Activated naive CD8-positive, alpha-beta T cell treated with anti-CD3 and anti-CD28 coated beads, Interleukin-2, amount 50 U/mL, for 24 hours (primary cell): ENCODE measurements at places on chromosomes 1 and 21.

DNA sequence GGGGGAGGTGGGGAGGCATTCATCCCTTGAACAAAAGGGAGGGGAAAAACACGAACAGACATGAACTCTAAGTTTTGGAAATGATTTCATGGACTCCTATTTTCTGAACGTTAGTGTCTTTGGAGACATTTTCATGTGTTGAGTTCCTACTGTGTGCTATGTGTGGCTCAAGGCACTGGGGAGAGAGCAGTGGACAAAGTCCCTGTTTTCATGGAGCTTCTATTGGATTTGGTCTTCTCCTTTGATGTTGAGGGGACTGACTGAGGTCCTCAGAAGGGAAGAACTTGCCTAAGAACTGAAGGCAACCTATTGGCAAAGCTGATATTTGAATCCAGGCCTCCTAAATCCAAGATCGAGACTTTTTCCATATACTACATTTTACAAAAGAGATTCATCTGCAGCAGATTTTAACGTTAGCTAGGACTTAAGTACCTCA, 30.4 kb downstream of the JUN start:
- no peak overlapping the region for H3K4me3 ChIP-seq
- no peak for DNase-seq
- H3K27me3 ChIP-seq, result no peaks in the 10 kb centered on the region
- H3K27ac ChIP-seq, result no peak overlapping the region
- H3K4me1 ChIP-seq, result peaks cover 50% of the 10 kb centered on the region

- DNase-seq, result no peak
- H3K36me3 ChIP-seq, result no peaks in the 10 kb centered on the region
Measured at GRCh38 chr1:209896346-209896745, 41.7 kb upstream of the SYT14 start.

DNA sequence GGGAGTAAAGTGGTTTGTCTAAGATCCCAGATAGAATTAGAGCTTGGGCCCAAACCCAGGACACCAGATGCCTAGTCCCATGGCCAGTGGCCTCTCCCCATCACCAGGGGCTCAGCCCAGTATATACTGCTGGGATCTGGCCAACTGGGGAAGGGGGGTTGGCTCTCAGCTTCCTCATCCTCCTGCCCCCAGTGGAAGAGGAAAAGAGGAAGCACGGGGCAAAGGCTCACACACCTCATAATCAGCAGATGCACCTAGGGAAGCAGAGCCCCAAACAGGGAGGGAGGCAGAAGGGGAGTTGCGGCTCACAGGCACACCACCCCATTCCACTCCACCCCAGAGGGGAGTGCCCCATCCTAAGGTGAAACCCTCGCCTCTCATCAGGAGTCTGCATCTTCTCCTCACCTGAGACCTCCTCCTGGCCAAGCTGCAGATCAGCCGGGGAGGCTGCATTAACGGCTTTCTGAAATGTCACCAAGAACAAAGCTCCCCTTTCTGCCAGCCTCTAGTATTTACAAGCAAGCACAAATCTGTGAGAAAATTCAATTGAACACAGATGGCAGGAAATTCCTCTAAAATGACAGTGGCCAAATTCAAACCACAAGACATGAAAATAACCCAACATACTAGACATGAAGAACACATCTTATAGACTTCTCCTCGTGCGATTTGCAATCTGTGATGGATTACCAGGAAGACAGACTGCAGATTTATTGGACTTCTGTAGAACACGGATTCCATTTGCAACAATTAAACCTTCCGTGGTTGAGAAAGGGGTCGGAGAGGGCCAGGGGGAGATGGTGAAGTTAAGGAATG, 82.8 kb downstream of the GLIS1 start:
- H3K4me3 ChIP-seq, result no peak overlapping the region
- DNase-seq, result no peak
- no peaks in the 10 kb centered on the region for H3K36me3 ChIP-seq
- peaks cover 20% of the 10 kb centered on the region for H3K27me3 ChIP-seq
- H3K4me1 ChIP-seq, result no peaks in the 10 kb centered on the region

- DNase-seq, result no peak
- H3K36me3 ChIP-seq, result peaks cover 47% of the 10 kb centered on the region
- H3K4me1 ChIP-seq, result peaks cover 2% of the 10 kb centered on the region
- no peaks in the 10 kb centered on the region for H3K27me3 ChIP-seq
Measured at GRCh38 chr1:11238311-11238710, 24.0 kb downstream of the MTOR start.

GRCh38 chr1:143625886-143626285, 345.9 kb downstream of the FAM72C start:
- no peak overlapping the region for H3K27ac ChIP-seq
- H3K4me3 ChIP-seq, result no peak overlapping the region
- H3K36me3 ChIP-seq, result no peaks in the 10 kb centered on the region
- DNase-seq, result no peak
- peaks cover 11% of the 10 kb centered on the region for H3K27me3 ChIP-seq

GRCh38 chr1:28374297-28374696, 4.8 kb downstream of the PHACTR4 start:
- no peak overlapping the region for H3K27ac ChIP-seq
- H3K36me3 ChIP-seq, result peaks cover 14% of the 10 kb centered on the region
- peaks cover 29% of the 10 kb centered on the region for H3K4me1 ChIP-seq
- no peaks in the 10 kb centered on the region for H3K27me3 ChIP-seq

DNA sequence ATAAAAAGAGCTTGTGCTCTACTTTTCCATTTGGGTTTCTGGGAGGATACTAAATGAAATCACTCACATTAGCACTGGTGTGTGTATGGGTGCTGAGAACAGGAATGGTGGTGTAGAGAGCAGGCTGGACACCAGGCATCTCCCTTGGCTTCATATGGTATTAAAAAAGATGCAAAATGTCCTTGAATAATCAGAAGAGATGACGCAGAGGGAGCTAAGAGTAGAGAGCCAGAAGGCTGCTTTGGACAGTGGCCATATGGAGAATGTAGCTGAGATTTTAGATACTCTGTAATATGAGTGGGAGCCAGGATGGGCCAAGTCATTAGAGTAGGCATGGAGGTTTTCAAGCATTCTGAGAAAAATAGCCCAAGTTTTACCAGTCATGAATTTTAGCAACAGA, 112.3 kb upstream of the ZRANB2 start:
- H3K27me3 ChIP-seq, result peaks cover 1% of the 10 kb centered on the region
- no peaks in the 10 kb centered on the region for H3K36me3 ChIP-seq
- no peak overlapping the region for H3K4me3 ChIP-seq
- H3K27ac ChIP-seq, result no peak overlapping the region
- DNase-seq, result no peak

- no peak overlapping the region for H3K4me3 ChIP-seq
- H3K27me3 ChIP-seq, result peaks cover 6% of the 10 kb centered on the region
- H3K4me1 ChIP-seq, result no peaks in the 10 kb centered on the region
- H3K27ac ChIP-seq, result no peak overlapping the region
- no peak for DNase-seq
- H3K36me3 ChIP-seq, result no peaks in the 10 kb centered on the region
Measured at GRCh38 chr1:201125800-201126199, 1.2 kb downstream of the ASCL5 start.

- H3K27ac ChIP-seq, result no peak overlapping the region
- no peaks in the 10 kb centered on the region for H3K27me3 ChIP-seq
- no peaks in the 10 kb centered on the region for H3K36me3 ChIP-seq
- no peak for DNase-seq
- H3K4me3 ChIP-seq, result no peak overlapping the region
Measured at GRCh38 chr21:29219165-29219770, 79.5 kb upstream of the BACH1 start.

DNA sequence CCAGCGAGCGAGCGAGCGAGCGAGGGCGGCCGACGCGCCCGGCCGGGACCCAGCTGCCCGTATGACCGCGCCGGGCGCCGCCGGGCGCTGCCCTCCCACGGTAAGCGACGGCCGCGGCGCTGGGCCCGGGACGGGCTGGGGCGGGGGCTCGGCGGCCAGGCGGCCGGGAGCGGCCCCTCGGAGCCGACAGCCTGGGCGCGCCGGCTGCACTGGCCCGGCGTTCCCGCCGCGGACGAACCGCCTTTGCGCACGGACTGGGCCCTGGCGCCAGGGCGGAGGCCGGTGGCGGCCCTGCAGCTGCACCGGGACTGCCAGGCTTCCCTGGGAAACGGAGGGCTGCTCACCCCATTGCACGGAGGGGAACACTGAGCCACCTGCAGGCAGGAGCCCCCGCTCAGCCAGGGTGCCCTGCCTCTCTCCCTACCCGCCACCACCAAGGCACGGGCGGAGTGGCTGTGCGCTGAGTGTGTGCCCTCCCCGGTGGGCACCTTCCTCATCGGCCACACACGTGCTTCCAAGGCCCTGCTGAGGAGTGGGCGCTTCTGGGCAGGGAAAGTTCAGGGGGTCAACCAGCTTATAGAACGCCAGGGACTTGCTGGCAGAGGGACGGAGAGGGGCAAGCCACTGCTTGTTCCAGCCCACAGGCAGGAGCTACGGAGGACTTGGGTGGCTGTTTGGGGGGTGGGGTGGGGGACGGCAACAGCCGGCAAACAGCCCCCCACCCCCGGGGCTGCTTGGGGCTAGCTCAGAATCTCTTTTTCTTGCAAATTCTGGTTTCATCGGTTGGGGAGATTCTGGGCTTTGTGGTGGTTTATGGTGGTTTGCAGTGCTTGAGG, 532 bp downstream of the CSF1 start:
- peak; percentile 29 for DNase-seq
- H3K4me1 ChIP-seq, result peaks cover 61% of the 10 kb centered on the region
- peaks cover 23% of the 10 kb centered on the region for H3K36me3 ChIP-seq
- peak overlapping the region; percentile 86 for H3K4me3 ChIP-seq
- peaks cover 9% of the 10 kb centered on the region for H3K27me3 ChIP-seq

- no peaks in the 10 kb centered on the region for H3K27me3 ChIP-seq
- H3K4me3 ChIP-seq, result no peak overlapping the region
Measured at GRCh38 chr1:15543589-15544568, 17.2 kb downstream of the DNAJC16 start.

GRCh38 chr21:17742181-17742580, 77.0 kb downstream of the C21orf91 start:
- H3K4me3 ChIP-seq, result no peak overlapping the region
- H3K4me1 ChIP-seq, result peaks cover 15% of the 10 kb centered on the region
- no peak overlapping the region for H3K27ac ChIP-seq
- DNase-seq, result no peak
- no peaks in the 10 kb centered on the region for H3K27me3 ChIP-seq

DNA sequence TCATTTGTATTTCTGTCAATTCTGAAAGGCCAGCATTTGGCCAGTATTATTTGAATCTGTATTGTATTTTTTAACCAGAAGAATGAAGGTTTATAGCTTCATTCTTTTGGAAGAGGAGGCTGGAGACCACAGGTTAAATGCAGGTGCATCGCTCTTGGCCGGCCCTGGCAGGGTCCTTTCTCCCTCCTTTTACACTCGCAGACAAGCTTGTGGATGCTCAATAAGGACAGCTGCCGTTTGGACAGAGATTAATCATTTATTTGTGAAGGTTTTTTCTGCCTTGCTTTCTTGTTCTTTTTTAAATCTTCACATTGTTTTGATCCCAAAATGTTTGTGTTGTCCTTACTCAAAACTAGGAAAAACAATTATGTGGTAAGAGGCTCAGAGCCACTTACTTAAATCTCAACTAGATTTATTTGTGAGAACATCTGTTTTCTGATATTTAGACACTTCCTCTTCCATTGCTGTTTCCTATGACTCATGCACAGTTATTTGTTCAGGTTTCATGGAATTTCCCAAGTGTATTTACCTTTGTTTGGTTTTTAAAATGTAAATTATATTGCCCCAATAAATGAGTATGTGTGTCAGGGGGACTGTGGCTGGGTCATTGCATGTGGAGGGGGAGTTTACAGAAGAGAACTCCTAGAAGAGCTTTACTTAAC, 46.7 kb upstream of the LAMC2 start:
- peaks cover 2% of the 10 kb centered on the region for H3K27me3 ChIP-seq
- H3K4me3 ChIP-seq, result no peak overlapping the region
- H3K36me3 ChIP-seq, result peaks cover 1% of the 10 kb centered on the region
- no peak overlapping the region for H3K27ac ChIP-seq

GRCh38 chr1:73800376-73800775, 397.6 kb downstream of the LRRIQ3 start:
- no peak overlapping the region for H3K4me3 ChIP-seq
- no peaks in the 10 kb centered on the region for H3K4me1 ChIP-seq
- no peaks in the 10 kb centered on the region for H3K36me3 ChIP-seq
- H3K27ac ChIP-seq, result no peak overlapping the region
- no peaks in the 10 kb centered on the region for H3K27me3 ChIP-seq

DNA sequence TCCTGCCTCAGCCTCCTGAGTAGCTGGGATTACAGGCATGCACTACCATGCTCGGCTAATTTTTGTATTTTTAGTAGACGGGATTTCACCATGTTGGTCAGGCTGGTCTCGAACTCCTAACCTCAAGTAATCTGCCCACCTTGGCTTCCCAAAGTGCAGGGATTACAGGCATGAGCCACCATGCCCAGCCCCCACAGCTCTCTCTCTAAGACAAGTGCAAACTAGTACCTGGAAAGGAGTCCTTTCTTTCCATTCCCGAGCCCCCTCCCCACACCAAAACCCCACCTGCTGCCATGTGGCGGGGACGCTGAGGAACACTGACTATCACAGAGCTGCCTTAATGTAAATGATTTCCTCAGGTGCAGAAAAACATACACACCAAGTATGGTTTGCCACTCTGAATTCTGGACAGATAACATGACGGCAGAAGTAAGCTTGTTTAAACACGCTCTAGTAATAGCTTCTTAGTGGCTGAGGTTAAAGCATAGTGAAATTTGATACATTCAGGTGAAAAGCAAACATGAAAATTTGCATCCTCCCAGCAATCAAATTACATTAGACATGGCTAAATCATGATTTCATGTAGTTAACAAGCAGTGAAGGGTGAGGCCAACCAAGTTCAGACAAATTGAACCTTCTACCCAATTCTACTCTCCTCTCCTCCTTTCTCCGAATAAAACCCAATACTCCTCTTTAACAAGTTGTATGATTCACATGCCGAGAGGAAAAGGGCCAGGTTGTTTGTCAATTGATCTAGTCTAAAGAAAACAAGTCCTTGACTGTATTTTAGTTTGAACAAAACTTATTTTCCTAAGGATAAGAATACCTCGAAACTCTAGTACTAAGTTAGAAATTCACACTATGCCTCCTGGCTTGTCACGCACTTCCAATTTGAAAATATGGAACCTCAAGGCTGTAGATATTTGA, 19.8 kb downstream of the ERRFI1 start:
- no peak overlapping the region for H3K4me3 ChIP-seq
- H3K36me3 ChIP-seq, result peaks cover 12% of the 10 kb centered on the region
- no peaks in the 10 kb centered on the region for H3K4me1 ChIP-seq
- H3K27me3 ChIP-seq, result no peaks in the 10 kb centered on the region
- DNase-seq, result no peak

DNA sequence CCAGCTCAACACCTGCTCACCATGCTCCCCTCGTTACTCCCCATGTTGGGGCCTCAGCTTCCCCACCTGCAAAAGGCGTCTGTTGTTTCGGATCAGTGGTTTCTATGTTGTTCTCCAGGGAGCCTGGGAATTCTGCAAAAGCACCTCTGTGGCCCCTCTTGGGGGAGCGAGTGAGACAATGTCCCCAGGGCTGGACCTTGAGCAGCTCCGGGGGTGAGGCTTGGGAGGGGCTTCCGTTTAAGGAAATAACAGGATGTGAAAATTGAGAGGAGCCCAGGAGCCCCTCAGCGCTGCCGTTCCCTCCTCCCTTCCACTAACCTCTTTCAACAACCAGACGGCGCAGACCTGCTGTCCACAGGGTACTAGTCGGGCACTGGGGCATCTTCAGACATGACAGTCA, 98.5 kb upstream of the IFFO2 start:
- H3K27me3 ChIP-seq, result peaks cover 43% of the 10 kb centered on the region
- no peak overlapping the region for H3K4me3 ChIP-seq
